Suppressor macrophage (primary cell): ENCODE measurements at places on chromosomes 1 and 21.

DNA sequence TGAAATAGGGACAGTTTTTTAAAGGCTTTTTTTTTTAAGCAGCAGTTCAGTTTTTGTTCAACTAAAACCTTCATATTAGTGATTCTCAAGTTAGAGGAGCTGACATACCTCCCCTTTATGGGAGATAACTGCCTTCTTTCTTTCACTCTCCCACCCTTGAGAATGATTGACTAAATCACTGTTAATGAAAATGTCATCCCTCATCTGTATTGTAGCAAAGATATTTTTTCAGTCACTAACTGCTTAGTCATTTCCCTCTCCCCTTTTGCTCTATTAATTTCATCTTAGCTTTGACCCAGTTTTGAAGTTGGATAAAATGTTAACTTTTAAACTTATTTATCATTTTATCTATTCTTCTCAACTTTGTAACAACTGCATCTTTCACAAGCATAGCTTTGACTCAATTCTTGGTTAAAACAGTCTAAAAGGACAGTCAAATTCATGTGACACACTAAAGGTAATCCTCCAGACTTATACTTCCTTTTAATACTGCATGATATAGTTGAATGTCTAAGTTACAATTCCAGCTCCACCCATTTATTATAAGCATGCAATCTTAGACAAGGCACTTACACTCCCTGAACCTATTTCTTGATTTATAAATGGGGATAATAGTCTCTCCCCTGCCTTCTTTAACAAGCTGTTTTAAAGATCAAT, 17.1 kb downstream of the CAPZA1 start:
- DNase-seq = no peak

DNA sequence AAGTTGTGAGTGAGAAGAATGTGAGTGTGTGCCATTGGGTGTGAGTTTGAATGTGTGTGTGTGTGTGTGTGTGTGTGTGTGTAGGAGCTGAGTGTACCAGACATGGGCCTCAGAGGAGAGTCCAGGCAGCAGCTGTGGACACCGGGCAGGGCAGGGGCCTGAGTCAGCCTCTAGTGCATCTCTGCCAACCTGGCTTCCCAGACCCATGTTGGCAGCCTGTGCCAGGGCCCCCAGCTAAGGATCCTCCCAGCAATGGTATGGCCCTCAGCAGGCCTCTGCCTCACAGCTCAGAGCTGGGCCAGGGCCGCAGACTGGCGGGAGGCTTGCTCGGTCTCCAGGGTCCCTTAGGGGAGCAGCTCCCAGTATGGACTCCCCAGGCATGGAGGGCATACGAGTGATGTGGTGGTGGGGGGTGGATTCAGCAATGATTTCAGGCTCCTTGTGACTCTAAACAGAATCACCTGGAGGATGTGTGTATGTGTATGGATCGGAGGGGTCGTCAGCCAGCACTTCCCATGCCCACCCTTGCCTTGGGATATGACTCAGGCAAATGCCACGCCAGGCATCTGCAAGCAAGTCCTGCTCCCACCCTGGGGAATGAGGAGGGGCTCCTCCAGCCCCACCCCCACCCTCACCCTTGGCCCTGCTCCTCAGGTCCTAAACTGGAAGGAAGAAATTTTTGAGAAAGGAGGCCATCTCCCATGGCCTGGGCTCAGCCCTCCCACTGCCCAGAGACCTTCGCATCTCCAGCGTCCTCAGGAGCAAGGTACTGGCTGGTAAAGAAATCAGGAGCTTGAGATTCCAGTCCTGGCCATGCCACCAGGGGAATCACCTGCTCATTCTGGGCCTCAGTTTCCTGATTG, 1.8 kb upstream of the FOXO6 start:
- DNase-seq = no peak

GRCh38 chr1:100335436-100335835, 16.9 kb upstream of the CDC14A start:
- DNase-seq = no peak

DNA sequence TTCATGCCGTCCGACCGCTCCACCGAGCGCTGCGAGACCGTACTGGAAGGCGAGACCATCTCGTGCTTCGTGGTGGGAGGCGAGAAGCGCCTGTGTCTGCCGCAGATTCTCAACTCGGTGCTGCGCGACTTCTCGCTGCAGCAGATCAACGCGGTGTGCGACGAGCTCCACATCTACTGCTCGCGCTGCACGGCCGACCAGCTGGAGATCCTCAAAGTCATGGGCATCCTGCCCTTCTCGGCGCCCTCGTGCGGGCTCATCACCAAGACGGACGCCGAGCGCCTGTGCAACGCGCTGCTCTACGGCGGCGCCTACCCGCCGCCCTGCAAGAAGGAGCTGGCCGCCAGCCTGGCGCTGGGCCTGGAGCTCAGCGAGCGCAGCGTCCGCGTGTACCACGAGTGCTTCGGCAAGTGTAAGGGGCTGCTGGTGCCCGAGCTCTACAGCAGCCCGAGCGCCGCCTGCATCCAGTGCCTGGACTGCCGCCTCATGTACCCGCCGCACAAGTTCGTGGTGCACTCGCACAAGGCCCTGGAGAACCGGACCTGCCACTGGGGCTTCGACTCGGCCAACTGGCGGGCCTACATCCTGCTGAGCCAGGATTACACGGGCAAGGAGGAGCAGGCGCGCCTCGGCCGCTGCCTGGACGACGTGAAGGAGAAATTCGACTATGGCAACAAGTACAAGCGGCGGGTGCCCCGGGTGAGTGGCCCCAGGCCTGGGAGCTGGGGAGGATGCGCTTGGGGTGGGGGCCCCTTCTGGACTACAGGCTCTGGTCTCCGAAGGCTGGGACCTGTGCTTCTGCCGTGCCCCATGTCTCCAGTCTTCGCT, 1.1 kb downstream of the SKI start:
- DNase-seq = peak; percentile 81

DNA sequence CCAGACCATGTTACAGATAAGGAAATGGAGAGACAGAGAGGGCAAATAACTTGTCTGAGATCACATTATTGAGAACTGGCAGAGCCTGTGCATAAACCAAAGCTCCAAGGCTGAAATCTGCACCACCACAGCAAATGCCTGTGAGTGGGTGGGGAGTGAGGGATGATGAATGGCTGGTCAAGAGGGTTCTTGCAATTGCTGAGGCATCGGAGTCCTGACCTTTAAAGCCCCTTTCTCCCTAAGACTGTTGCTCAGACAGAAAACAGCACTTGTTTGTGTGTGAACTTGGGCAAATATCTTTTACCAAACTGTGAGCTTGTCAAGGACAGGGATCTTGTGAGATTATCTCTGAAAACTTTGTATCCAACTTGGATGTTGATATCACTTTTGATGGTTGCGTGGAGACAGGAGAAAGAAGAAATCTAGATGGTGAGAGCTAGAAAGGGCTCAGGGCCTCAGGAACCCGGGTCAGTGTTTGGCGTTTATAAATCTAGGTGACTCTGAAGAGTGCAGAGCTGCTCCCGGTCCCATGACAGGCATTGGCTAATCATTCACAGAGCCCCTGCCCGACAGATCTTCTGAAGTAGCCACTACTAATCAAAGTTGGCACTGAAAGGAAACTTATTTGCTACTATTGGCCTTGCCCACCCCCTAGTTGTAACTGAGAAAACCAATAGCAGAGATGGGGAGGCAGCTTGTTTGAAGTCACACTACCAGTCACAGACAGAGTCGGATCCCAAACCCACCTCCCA, 122.3 kb downstream of the FOXD2 start:
- DNase-seq = no peak

DNA sequence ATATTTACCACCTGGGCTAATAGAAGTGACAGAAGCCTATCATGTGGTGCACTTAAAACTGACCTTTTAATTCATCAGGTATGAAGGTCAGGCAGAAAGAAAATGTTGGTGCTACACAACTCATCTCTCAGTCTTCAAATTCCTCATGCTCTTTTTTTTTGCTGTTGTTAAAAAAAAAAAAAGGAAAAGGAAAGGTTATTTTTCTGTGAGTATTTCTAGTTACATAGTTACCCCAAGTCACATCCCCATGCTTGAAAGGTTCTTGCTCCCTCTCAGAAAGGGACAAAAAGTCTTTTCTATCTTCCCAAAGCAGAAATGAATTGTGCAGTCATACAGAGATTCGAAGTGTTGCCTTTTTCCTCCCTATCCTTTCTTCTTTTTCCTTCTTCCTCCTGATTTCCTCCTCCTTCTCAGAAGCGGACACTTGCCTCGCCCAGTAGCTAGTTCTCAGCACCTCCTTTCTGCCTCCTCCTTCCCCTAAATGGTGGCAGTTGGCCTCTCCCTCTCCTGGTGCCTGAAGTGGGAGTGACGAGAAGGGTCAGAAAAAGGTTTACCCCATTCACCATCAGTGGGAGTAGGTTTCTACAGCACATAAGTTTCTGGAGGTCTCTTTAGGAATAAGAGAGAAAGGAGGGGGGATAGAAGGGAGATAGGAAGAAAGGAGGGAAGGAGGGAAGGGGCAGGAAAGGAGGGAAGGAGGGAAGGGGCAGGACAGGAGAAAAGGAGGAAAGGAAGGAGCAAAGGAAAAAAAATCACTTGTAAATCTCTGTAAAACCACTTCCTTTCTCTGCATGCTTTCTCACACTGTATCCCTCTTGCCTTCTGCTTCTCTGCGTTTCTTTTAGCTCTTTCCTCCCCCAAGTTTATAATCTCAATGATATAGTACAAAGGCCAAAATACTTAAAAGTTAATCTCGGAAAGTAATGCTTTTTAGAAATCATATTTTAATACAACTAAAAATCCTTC, 20.4 kb upstream of the C1orf105 start:
- no peak for DNase-seq

- no peak for DNase-seq
Measured at GRCh38 chr1:32749771-32750170, 47.2 kb upstream of the SYNC start.

DNA sequence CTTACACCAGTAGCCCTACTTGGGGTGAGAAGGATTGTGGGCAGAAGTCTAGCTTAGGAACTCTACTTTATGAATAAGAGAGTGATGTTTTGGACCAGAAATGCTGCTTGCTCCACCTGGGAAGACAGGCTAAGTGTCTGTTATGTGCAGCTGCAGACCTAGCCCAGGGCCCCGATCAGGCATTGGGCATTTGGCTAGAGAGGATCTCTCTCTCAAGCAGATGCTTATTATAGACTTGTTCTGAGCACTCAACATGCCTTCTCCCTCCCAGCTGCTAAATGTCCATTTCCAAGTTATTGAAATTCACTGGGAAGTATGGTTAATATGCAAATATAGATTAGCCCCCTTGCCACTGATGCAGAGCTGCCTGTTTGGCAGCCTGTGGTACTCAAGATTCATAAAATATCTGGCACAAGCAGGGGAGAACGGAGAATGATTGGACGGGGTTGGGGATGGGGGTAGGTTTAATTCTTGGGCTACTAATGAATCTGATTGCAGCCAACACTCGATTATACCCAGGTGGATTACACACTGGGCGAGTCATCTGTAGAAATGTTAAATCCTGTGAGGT, 115.9 kb downstream of the KCND3 start:
- no peak for DNase-seq
